ENCODE measurements at places on chromosomes 7 and 10.
A peak's percentile ranks its signal among the peaks of the same experiment; 100 is the strongest.

DNA sequence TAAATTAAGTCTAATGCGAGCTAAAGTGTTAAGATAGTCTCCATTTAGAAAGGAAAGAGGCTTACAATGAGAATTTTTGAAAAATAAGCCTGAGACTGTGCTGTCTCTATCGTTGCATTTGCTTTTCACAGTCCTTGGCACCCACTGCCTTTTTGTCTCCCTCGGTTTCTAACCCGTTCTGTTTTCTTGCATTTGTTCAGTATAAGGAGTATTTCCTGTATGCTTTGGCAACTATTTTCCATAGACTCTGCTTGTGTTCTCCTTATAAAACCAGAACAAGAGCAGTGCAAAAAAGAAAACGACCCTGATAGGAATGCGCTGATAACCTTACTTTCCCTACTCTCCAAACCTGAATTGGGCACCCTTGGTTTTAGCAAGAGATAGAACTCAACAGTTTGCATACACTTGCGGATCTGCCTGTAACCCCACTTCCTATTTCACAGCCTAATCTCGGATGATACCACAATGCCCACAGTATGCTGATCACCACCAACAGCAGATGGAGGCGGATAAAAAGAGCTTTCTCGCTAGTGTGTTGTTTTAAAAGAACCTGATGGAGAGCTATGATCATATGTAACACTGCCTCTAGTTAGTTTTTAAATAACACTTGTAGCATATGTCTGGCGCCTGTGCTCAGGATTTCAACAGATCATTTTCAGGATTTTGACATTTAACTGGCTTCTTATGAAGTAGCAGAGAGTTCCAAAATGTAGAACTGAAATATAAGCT is 1.6 kb upstream of the ARHGAP12 start:
- no peak for DNase-seq

DNA sequence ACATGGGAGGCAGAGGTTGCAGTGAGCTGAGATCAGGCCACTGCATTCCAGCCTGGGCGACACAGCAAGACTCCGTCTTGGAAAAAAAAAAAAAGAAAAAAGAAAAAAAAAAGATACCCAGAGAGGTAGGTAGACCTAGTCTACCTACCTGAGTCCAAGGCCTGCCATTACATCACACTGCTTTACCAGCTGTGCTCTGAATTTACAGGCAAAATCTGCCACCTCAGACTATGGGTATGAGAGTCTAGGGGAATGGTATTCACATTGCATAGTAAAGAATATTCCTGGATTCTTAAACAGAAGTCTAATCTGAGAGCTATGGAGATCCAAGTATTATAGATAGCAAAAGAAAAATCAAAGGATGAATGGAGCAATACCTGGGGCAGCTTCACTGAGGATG is 50.2 kb downstream of the NDUFB2 start:
- no peak for DNase-seq

DNA sequence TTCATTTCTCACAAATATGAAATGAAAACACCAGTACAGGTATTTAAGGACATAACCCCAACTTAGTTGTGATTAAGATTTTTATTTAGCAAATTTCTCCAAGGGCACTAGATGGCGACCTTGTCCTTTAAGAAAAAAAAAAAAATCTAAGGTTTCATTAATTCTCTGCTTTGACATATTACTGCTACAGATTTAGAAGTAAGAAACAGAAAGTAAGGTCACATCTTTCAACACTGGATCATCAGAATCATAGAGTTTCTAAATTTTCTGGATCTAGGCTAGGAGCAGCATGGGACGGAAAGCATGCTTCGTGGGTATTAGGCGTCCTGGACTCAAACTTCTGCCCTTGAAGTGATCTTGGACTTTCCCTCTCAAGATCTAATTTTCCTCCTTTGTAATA is 85.5 kb upstream of the PRKG1 start:
- no peak for DNase-seq

- DNase-seq: no peak
Observed at GRCh38 chr7:129617178-129617577, 5.7 kb downstream of the NRF1 start.

DNA sequence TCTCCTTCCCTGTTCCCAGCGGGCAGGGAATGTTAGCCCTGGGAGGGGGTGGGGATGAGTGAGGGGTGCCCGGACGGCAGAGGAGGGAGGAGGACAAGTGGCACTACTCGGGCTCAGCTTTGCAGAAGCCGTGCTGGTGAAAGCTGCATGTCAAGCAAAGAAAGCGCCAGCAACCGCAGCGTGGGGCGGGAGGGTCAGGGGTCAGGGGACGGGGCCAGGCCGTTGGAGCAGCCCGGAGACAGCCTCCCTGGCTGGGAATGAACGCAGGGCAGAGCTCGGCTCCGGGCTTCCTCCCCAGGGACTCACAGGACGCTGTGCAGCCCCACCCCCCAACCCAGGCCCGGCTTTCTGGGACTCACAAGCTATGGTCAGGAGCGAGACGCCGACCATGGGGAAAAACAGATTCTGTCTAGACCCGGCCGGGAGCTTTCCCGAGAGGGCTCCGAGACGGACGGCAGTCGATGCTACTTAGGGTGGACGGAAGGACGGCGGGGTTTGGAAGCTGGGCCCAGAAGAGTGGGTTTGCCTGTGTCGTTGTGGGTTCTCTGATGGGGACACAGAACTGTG is 113.4 kb downstream of the VIPR2 start:
- DNase-seq: no peak

GRCh38 chr10:125466685-125467084 is 216.3 kb downstream of the TEX36 start:
- no peak for DNase-seq

DNA sequence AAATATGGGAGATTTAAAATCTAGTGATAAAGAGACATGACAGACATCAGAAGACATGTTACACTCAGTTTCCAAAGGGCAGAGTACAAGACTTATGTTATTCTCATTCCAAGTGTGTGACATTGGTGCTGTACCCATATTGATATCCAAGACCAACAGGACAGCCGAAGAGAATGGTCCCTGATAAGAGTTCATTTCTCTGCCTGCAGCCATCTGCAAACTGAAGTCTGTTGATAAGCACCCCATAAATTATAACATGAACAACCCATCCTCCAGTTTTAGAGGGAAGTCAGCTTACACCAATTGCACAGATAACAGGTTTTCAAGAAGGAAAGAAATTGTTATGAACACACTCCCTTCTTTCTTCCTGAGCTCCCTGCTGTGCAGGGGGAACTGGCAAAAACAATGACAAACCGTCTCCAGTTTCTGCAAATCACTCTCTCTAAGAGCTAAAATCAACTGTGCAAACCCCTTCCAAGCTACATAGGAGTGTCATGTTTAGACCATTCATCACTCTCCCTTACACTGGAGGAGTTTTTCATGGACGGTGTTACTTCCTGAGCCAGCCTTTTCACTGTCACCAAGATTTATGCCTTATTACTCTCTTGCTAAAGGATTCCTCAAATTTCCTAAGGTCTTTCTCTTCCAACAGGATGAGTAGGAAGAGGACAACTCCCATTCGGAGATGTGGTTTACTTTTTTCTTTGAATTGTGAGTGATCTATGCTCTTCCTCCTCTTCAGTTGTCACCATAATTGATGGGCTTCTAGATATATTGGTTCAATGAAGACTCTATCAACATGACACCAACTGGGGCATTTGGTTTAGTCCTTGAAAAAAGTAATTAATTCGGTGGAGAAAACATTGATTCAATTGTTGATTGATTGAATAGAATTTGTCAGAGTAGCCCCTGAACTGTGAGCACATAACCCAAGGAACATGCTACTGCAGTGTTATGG is 80.3 kb upstream of the FAM171A1 start:
- no peak for DNase-seq

DNA sequence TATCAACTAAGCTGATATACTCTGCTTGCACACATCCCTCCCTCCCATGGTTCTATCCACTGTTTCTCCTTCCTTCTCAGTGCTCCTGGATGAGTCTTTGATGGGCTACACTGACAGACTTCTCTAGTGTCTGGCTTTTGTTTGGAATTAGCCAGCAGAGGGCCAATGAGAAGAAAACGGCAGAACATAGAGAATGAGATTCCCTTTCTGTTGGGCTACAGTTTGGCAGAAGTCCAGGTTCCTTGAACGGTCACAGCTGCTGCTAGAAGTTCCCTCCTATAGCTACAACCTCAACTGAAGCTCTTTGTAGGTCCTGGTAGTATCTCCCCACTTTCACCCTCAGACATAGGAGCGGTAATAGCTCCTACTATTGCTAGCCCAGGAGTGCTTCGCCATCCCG is 251.1 kb upstream of the LRRN3 start:
- no peak for DNase-seq

DNA sequence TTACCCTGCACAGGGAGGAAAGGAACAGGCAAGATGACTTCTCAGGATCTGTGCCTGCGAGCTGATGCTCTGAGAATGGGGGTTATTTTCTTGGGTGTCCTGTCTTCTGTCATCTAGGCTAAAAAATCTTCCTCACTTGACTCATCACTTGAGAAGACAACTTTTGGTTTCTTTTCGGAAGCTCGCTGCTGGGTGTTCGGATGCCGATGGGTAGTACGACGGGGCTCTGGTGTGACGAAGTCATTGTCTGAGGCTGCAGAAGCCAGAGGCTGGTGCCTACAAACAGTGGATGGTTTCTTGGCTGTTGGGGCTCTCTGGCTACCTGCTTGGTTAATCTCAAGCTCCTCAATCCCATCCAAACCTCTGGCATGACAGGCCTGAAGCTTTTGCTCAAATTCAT is 92.2 kb downstream of the NPSR1 start:
- no peak for DNase-seq

- no peak for DNase-seq
Observed at GRCh38 chr7:22229148-22229547, 127.8 kb downstream of the RAPGEF5 start.

- DNase-seq: no peak
Observed at GRCh38 chr7:116691664-116692063, 19.7 kb downstream of the MET start.

DNA sequence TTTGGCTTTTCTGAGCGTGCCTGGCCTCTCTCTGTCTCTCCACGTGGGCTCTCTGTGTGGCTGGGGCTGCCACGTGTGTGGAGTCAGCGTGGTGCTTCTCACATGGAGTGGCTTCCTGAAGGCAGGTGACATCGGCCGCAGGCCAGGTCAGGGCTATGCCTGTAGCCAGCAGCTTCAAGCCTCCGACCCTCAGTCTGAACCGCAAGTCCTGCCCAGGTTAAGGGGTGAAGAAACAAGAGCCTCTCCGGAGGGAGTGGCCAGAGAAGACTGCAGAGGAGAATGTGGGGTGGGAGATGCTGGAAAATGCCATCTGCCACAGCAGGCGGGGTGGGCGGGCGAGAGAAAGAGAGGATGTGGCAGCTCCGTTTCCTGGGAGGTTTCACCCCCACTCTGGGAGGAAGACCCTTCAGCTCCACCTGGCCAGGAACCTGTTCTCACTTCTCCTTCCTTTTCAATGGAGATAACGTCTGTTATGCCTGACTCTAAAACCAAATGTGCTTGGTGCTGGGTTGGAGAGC is 14.3 kb upstream of the VIPR2 start:
- no peak for DNase-seq

- DNase-seq: no peak
Observed at GRCh38 chr10:34235164-34235832, 579.8 kb downstream of the PARD3 start.

GRCh38 chr10:51696251-51696650 is 3.1 kb downstream of the CSTF2T start:
- DNase-seq: no peak

GRCh38 chr7:37196676-37197075 is 252.0 kb downstream of the ELMO1 start:
- DNase-seq: no peak

DNA sequence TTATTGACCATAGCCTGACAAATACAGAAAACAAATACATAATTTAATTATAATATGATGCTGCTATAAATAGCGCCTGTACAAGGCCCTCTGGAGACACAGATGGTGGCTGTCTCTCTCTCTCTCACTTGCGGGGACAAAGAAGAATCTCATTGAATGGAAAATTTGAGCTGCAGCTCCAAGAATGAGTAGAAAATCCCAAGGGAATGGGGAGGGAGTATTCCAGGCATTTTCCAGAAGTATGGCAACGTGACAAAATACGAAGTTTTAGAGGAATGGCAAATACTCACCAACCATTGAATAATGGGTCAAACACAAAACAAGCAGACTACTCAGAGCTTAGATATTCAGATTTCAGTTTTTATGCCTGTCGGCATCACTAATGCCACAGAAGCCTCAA is 179.9 kb downstream of the NRP1 start:
- no peak for DNase-seq

GRCh38 chr7:105389088-105389650 is 448 bp upstream of the SRPK2 start:
- DNase-seq: no peak

GRCh38 chr10:3438606-3439005 is 266.0 kb upstream of the PITRM1 start:
- DNase-seq: peak; percentile 7

DNA sequence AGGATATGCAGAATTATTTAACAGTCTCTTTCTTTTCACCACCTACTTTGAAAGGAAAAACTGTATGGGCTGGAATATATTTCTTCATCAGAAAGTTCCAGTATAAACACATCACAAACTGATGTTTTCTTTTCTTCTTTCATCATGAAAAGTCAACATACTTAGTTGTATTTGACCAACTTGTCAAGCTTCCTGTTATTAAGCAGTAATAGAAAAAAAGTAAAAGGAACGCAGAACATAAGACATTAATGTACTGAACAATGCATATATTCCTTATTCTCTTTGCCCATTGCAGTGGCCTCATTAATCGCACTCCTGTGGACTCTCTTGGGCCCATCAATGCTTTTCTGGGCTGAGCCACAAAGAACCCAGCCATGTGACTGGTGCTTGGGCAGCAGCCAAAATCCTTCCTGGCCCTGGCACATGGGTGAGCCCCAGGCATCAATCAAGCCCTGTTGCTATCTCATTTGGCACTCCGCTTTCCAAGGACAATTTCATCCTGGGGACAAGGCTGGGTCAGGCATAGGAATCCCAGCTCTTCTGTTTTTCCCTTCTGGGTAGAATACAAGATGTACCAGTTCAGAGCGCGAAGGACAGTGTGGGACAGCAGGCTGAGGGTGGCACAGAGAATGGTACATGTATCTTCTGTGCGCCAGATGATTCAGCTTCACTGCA is 42.3 kb downstream of the RHOBTB1 start:
- no peak for DNase-seq

DNA sequence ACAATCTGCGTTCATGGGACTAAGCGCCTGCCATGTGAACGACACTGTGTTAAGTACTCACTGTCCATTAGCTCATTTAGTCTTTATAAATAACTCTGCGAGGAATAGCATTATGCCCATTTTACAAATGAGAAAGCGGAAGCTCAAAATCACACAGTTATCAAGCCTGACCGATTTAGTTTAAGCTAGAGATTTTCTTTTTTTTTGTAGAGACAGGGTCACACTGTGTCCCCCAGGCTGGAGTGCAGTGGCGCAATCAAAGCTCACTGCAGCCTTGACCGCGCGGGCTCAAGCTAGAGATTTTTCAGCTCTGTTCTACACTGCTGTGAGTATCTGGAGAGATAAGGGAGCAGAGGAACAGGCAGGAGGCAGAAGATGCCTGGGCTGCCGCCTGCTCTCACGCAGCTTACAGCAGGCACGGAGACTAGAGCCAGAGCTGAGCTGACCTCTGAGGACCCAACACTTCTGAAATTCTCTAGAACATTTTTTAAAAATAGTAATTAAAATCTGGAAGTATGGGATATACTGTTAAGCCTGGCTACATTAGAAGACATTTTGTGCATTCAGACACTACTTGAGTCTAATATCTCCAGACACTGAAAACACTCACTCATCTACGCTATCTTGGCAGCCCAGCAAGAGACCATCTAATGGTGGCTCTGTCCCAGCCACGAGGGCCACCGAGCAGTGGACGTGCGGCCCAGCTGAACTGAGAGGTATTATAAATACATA is 38.7 kb downstream of the GNA12 start:
- no peak for DNase-seq

GRCh38 chr10:521261-522250 is 167.9 kb downstream of the DIP2C start:
- DNase-seq: no peak

GRCh38 chr10:13669182-13669855 is 82.6 kb downstream of the PRPF18 start:
- no peak for DNase-seq
